ENCODE measurements at places on chromosomes 11 and 22. TPM values are rescaled to one million over a fixed set of nuclear protein-coding genes. Genes with fewer than 3 reads are reported as not detected.

- H3K27ac ChIP-seq: peak overlapping the region; percentile 72
- H3K27me3 ChIP-seq: no peaks in the 10 kb centered on the region
- no peak for DNase-seq
- H3K36me3 ChIP-seq: no peaks in the 10 kb centered on the region
- peaks cover 14% of the 10 kb centered on the region for H3K4me1 ChIP-seq
Observed at GRCh38 chr11:2892967-2893528, 7.5 kb upstream of the CDKN1C start.

GRCh38 chr11:19199048-19199447, 2.7 kb downstream of the CSRP3 start:
- H3K4me3 ChIP-seq: no peak overlapping the region
- H3K36me3 ChIP-seq: no peaks in the 10 kb centered on the region
- DNase-seq: no peak
- no peak overlapping the region for H3K27ac ChIP-seq
- peaks cover 8% of the 10 kb centered on the region for H3K27me3 ChIP-seq
- H3K4me1 ChIP-seq: no peaks in the 10 kb centered on the region

- no peak overlapping the region for H3K27ac ChIP-seq
- H3K4me1 ChIP-seq: no peaks in the 10 kb centered on the region
- H3K4me3 ChIP-seq: no peak overlapping the region
- H3K36me3 ChIP-seq: no peaks in the 10 kb centered on the region
- H3K27me3 ChIP-seq: no peaks in the 10 kb centered on the region
Observed at GRCh38 chr11:44268614-44269080, 41.3 kb downstream of the ALX4 start.

GRCh38 chr11:22371160-22371559, 33.0 kb downstream of the SLC17A6 start:
- no peak for DNase-seq
- no peaks in the 10 kb centered on the region for H3K36me3 ChIP-seq
- no peak overlapping the region for H3K4me3 ChIP-seq

DNA sequence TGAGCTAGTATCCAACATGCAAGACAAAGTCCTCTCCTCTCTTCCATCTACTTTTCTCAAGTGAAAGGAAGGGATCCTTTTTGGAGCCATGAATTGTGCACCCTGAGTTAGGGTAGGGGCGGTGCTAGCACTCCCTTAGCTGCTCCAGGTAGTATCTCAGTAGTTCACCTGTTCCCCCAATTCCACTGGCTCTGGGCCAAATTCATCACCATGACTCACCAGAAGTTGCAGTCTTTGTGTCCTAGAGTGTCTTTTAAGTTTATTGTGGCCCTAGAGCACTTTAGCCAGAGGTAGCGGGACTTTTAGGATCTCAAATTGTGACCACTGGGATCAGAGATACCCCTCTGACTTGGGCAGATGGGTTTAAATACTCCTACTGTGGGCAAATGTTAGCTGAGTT, 398.6 kb upstream of the ANO5 start:
- DNase-seq: no peak
- H3K36me3 ChIP-seq: no peaks in the 10 kb centered on the region
- H3K4me3 ChIP-seq: no peak overlapping the region
- H3K27me3 ChIP-seq: no peaks in the 10 kb centered on the region
- no peaks in the 10 kb centered on the region for H3K4me1 ChIP-seq
- H3K27ac ChIP-seq: no peak overlapping the region

- H3K36me3 ChIP-seq: no peaks in the 10 kb centered on the region
- no peak for DNase-seq
- no peak overlapping the region for H3K4me3 ChIP-seq
- H3K4me1 ChIP-seq: no peaks in the 10 kb centered on the region
- no peaks in the 10 kb centered on the region for H3K27me3 ChIP-seq
Observed at GRCh38 chr11:76391811-76392475, 10.8 kb downstream of the GVQW3 start.

GRCh38 chr11:35857922-35858321, 85.9 kb upstream of the LDLRAD3 start:
- H3K4me1 ChIP-seq: no peaks in the 10 kb centered on the region
- H3K36me3 ChIP-seq: no peaks in the 10 kb centered on the region
- peaks cover 3% of the 10 kb centered on the region for H3K27me3 ChIP-seq
- H3K27ac ChIP-seq: no peak overlapping the region

- no peaks in the 10 kb centered on the region for H3K27me3 ChIP-seq
- no peak overlapping the region for H3K27ac ChIP-seq
- H3K36me3 ChIP-seq: no peaks in the 10 kb centered on the region
- no peak for DNase-seq
Observed at GRCh38 chr11:122344215-122344614, 228.2 kb upstream of the BLID start.

DNA sequence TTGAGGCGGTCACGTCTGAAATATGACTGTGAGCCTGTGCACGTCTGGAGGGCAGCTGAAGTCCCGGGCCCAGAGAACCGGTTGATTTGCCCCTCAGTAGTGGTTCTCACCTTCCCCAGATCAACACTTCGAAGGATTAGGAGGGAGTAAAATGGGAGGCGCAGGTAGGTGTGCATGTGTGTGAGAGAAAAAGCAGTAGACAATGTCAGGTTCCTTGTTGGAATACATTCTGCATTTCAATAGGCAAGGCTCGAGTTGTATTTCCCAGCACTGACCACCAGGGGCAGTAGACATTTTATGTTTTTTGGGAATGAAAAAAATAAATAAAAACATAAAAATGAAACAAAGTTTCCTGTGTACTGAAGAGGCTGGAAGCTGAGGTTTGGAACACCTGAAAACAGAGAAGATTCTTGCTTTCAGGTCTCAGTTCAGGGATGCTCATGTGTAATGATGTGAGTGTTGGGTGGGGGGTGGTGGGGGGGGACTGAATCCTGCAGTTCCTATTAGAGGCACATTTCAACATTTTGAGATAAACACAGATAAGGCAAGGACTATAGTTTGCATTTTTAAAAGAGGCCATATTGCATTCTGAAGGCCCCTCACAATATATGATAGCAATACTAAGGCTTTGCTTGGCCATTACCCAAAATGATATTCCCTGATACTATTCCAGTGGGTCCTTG, 333.9 kb downstream of the CADM1 start:
- H3K4me1 ChIP-seq: no peaks in the 10 kb centered on the region
- no peak overlapping the region for H3K27ac ChIP-seq
- DNase-seq: no peak
- peaks cover 15% of the 10 kb centered on the region for H3K27me3 ChIP-seq
- no peak overlapping the region for H3K4me3 ChIP-seq

GRCh38 chr11:80638296-80638695, 1197.5 kb upstream of the TENM4 start:
- no peaks in the 10 kb centered on the region for H3K36me3 ChIP-seq
- no peak for DNase-seq
- no peak overlapping the region for H3K4me3 ChIP-seq
- H3K27me3 ChIP-seq: no peaks in the 10 kb centered on the region

- DNase-seq: no peak
- peaks cover 31% of the 10 kb centered on the region for H3K36me3 ChIP-seq
- no peaks in the 10 kb centered on the region for H3K27me3 ChIP-seq
- H3K4me3 ChIP-seq: no peak overlapping the region
- no peak overlapping the region for H3K27ac ChIP-seq
Observed at GRCh38 chr11:117202386-117203068, 3.4 kb downstream of the TAGLN start.

GRCh38 chr11:70411713-70412452, 13.6 kb downstream of the CTTN start:
- H3K27ac ChIP-seq: no peak overlapping the region
- no peaks in the 10 kb centered on the region for H3K4me1 ChIP-seq
- no peak for DNase-seq

- DNase-seq: no peak
- H3K27ac ChIP-seq: no peak overlapping the region
- H3K4me3 ChIP-seq: no peak overlapping the region
- no peaks in the 10 kb centered on the region for H3K36me3 ChIP-seq
Observed at GRCh38 chr11:33618351-33618710, 82.3 kb downstream of the C11orf91 start.

DNA sequence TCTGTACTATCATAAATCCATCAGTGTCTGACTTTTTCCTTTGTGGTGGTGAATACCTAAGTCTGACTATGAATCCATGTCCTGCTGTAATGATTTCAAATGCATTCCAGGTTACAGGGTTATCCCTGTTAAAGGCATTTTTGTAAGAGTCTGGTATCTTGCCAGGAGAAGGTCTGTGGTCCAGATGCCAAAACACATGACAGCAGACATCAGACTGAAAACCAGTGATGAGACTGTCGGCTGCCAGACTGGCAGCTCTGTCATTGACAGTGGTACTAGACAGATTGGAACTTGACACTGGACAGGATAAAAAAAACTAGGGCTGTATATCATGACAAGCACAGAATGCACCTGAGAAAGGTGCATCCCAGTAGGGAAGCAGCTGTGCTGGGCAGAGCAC, 301.8 kb upstream of the FAT3 start:
- DNase-seq: no peak
- H3K4me3 ChIP-seq: no peak overlapping the region
- no peaks in the 10 kb centered on the region for H3K36me3 ChIP-seq
- H3K27ac ChIP-seq: no peak overlapping the region
- no peaks in the 10 kb centered on the region for H3K4me1 ChIP-seq

- H3K27me3 ChIP-seq: no peaks in the 10 kb centered on the region
- H3K27ac ChIP-seq: no peak overlapping the region
- H3K36me3 ChIP-seq: no peaks in the 10 kb centered on the region
- DNase-seq: no peak
- H3K4me1 ChIP-seq: no peaks in the 10 kb centered on the region
Observed at GRCh38 chr11:30710221-30710620, 124.1 kb upstream of the MPPED2 start.

GRCh38 chr11:27477243-27477642, 4.7 kb upstream of the LGR4 start:
- H3K36me3 ChIP-seq: no peaks in the 10 kb centered on the region
- H3K4me1 ChIP-seq: peaks cover 4% of the 10 kb centered on the region
- no peak overlapping the region for H3K27ac ChIP-seq
- peaks cover 30% of the 10 kb centered on the region for H3K27me3 ChIP-seq
- DNase-seq: no peak

- no peaks in the 10 kb centered on the region for H3K4me1 ChIP-seq
- no peak within 1 kb of the TSS for H3K4me3 ChIP-seq
- no peaks in the 10 kb centered on the region for H3K36me3 ChIP-seq
- no peak for DNase-seq
- peaks cover 2% of the 10 kb centered on the region for H3K27me3 ChIP-seq
Observed at GRCh38 chr11:5892908-5893307, at the start of gene OR52E5. Gene OR52E5 (plus strand): TSS chr11:5893208. CDS start chr11:5900777, 7,569 bp downstream.

GRCh38 chr22:35777335-35777975, 59.8 kb downstream of the APOL5 start:
- no peak overlapping the region for H3K4me3 ChIP-seq
- DNase-seq: no peak
- no peaks in the 10 kb centered on the region for H3K4me1 ChIP-seq

DNA sequence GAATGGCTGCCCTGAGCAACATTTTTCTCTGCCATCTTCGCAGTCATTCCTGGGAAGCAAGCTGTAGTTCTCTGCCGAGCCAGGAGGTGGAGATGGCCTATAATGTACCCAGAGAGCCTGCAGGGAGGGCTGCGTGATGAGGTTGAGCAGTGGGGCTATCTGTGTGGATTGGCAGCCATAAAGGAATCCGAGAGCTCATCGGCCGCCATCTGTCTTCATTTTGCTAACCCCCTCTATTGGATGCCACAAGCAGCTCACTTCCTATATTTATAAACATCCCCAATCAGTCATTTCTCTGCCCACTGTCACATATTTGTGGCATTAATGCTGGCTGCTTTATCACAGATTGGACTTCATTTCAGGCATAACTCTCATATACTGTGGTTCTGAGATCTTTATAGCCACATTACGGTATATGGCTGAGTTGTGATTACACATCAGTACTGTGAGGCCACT, 209.5 kb downstream of the NTM start:
- H3K4me3 ChIP-seq: no peak overlapping the region
- DNase-seq: no peak
- H3K4me1 ChIP-seq: no peaks in the 10 kb centered on the region
- H3K27ac ChIP-seq: no peak overlapping the region

DNA sequence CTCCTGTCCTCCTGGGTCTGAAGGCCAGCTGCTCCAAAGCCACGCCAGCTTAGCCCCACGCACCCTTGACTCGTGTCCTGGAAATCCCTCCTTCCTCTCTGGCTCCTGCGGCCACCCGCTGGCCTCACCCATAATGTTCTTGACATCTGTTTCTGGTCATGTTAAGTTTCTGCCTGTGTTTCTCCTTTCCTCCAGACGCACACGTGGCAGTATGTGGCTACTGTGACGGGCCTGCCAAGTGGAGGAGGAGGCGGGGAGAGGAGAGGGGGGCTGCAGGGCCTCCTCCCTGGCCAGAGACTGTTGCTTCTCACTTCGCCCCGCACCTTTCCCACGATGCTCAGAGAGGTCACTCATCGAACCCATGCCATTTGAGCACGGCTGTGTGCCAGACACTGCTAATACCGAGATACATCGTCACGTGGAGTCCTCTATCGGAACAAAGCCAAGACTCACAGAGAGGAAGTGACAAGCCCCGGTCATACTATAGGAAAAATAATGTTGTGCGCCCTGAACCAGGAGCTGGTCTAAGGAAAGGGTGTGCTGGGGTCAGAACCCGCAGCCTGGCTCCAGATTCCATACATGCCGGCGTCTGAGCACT, 11.5 kb downstream of the C1QTNF6 start:
- H3K4me3 ChIP-seq: no peak overlapping the region
- H3K27ac ChIP-seq: no peak overlapping the region
- no peak for DNase-seq
- no peaks in the 10 kb centered on the region for H3K27me3 ChIP-seq
- H3K36me3 ChIP-seq: no peaks in the 10 kb centered on the region

- no peaks in the 10 kb centered on the region for H3K4me1 ChIP-seq
- H3K27ac ChIP-seq: no peak overlapping the region
- H3K27me3 ChIP-seq: peaks cover 2% of the 10 kb centered on the region
- DNase-seq: no peak
Observed at GRCh38 chr11:14189874-14190273, 169.1 kb downstream of the RRAS2 start.

PATL1 gene
- total RNA-seq: 69.0 TPM

MFRP gene
- total RNA-seq: not detected

FAT3 gene
- total RNA-seq: 0.02 TPM

ELMOD1 gene
- total RNA-seq: not detected

CSF2RB gene
- 4.6 TPM for total RNA-seq

THYN1 gene
- total RNA-seq: 55.6 TPM

CD3E gene
- 518 TPM for total RNA-seq

OR51E2 gene
- total RNA-seq: not detected

TRPC6 gene
- not detected for total RNA-seq

DDIAS gene
- total RNA-seq: 18.2 TPM

GGA1 gene
- 71.2 TPM for total RNA-seq

ASPHD2 gene
- total RNA-seq: 14.2 TPM

TUT1 gene
- total RNA-seq: 29.9 TPM

SCN2B gene
- total RNA-seq: 0.02 TPM

DDTL gene
- total RNA-seq: 4.8 TPM

B4GALNT4 gene
- total RNA-seq: 1.5 TPM

BAIAP2L2 gene
- 0.34 TPM for total RNA-seq

All from activated T-helper 2 cell treated with anti-CD3 and anti-CD28 coated beads, Interferon-gamma antibody, Interleukin-2, Interleukin-4, amounts not matched to agents 10 μg/mL and 5 μg/mL and 100 μg/mL, durations not matched to agents 14 hours and 24 hours and 36 hours (primary cell).